Activated CD8-positive, alpha-beta memory T cell treated with anti-CD3 and anti-CD28 coated beads for 1 hour (primary cell): ENCODE measurements at places on chromosomes 5 and 9.

GRCh38 chr5:126931963-126932660 lies 98.2 kb downstream of the MARCHF3 start:
- DNase-seq = no peak

- no peak for DNase-seq
Measured at GRCh38 chr5:180590543-180591310, 572 bp downstream of the SCGB3A1 start.

DNA sequence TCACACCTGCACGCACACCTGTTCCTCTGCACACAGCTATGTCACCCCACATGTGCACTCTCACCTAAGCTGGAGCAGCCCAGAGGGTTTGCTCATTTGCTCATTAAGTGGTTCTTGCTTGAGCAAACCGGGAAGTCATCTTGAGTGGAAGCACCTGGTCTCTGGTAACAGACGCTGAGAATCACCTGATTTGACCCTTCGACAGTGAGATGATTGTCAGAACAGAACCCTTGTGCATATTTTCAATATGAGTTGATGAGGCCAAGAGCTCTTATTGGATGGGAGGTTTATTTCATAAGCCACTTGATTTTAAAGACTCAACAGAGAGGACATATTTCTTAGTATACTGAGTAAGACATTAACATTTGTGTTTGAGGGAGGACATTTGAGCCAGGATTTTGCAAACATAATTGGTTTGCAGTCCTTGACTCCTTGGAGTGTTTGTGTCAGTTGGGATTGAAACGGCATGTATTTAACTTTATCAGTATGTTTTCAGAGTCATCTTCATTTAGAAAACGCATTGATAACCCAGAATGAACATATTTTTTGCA lies 22.1 kb upstream of the LPCAT1 start:
- DNase-seq = no peak

DNA sequence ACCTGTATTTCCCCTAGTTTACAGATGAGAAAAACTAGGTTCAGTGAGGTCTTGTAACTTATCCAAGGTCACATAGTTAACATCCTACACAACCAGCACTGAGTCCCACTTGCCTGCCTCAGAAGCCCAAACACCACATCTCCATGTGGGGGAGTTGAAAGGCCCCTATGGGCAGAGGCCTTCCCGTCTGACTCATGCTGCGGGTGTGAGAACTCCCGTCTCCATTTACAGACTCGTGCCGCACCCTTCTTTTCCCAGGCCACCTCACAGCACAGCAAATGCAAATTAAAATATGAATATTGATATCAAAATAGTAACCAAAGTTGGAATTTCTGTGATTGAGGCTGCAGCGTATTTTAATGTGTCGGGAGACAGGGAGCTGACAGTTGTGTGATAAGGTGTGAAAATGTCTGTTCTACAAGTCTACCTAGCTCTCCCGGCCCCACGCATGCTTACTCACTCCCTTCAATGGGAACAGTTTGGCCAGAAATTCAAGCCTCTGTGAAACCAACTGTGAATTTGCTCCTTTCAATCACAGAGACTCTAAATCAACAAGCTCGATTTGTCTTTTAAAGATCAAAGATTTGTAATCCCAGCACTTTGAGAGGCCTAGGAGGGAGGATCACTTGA lies 90.1 kb downstream of the CRB2 start:
- no peak for DNase-seq

- DNase-seq = no peak
Measured at GRCh38 chr5:75886706-75887105, 169.5 kb upstream of the POC5 start.

- no peak for DNase-seq
Measured at GRCh38 chr5:133421394-133421793, 190.9 kb downstream of the FSTL4 start.

- DNase-seq = no peak
Measured at GRCh38 chr5:157236423-157236822, 29.5 kb upstream of the CYFIP2 start.

GRCh38 chr9:123116036-123116435 lies 82.6 kb downstream of the GPR21 start:
- no peak for DNase-seq

GRCh38 chr5:143208781-143209510 lies 194.5 kb downstream of the NR3C1 start:
- DNase-seq = no peak

DNA sequence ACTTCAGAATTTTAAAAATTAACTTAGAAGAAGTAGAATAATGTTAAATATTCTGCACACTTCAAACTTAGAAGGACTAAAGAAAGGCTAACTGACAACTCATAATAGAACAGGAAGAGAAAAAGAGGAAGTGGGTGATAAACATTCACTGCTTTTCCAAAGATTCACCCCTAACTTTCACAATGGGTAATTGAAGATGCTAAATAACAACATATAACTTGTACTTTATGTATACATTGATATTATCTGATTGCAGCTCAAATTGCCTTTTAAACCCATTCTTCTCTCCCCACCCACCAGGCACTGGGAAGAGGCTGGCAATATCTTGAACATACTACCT lies 376.6 kb downstream of the EFNA5 start:
- DNase-seq = no peak
